ENCODE measurements at places on chromosomes 12 and 14.

GRCh38 chr12:49949866-49950265, 671 bp upstream of the AQP2 start:
- peaks cover 23% of the 10 kb centered on the region for H3K27me3 ChIP-seq
- H3K27ac ChIP-seq, result no peak overlapping the region
- DNase-seq, result no peak
- H3K4me1 ChIP-seq, result peaks cover 14% of the 10 kb centered on the region
- no peak overlapping the region for H3K4me3 ChIP-seq

- H3K4me3 ChIP-seq, result no peak overlapping the region
- DNase-seq, result no peak
- H3K36me3 ChIP-seq, result no peaks in the 10 kb centered on the region
- H3K27me3 ChIP-seq, result peaks cover 24% of the 10 kb centered on the region
- H3K27ac ChIP-seq, result no peak overlapping the region
Observed at GRCh38 chr14:65966188-65966587, 520.0 kb upstream of the CCDC196 start.

DNA sequence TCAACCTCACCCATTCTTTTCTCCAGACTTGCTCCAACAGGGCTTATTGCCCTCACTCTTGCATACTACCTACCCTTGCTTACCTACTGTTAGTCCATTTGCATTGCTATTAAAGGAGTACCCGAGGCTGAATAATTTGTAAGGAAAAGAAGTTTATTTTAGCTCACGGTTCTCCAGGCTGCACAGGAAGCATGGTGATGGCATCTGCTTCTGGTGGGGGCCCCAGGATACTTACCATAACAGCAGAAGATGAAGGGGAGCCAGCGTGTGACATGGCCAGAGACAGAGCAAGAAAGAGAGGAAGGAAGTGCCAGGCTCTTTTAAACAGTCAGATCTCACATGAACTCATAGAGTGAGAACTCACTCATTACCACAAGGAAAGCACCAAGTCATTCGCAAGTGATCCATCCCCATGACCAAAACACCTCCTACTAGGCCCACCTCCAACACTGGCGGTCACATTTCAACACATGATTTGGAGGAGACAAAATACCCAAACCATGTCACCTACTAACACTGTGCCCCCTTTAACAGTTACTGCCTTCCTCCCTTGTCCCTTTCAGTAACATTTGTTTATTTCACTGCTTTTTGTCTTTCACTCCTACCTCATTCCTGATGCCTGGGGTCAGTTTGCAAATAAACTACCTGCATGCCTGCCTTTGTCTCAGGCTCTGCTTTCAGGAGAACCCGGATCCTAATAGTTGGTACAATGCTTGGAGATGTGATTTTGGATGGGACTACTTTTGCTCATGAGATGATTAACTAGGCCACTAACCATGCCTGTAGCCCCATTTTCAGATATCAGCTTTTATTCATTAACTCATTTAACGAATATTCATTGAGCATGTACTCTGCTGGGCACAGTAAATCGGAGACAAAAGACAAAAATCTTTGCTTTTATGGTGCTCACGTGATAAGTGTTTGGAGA, 41.6 kb upstream of the CSRP2 start:
- H3K4me3 ChIP-seq, result no peak overlapping the region
- no peaks in the 10 kb centered on the region for H3K36me3 ChIP-seq
- peaks cover 12% of the 10 kb centered on the region for H3K27me3 ChIP-seq

GRCh38 chr14:85644211-85644610, 114.3 kb downstream of the FLRT2 start:
- H3K36me3 ChIP-seq, result no peaks in the 10 kb centered on the region
- H3K4me3 ChIP-seq, result no peak overlapping the region
- no peaks in the 10 kb centered on the region for H3K4me1 ChIP-seq
- no peak overlapping the region for H3K27ac ChIP-seq
- DNase-seq, result no peak

GRCh38 chr12:21913823-21914222, 27.4 kb downstream of the ABCC9 start:
- no peaks in the 10 kb centered on the region for H3K27me3 ChIP-seq
- no peak for DNase-seq
- no peaks in the 10 kb centered on the region for H3K4me1 ChIP-seq
- H3K4me3 ChIP-seq, result no peak overlapping the region
- H3K27ac ChIP-seq, result no peak overlapping the region

DNA sequence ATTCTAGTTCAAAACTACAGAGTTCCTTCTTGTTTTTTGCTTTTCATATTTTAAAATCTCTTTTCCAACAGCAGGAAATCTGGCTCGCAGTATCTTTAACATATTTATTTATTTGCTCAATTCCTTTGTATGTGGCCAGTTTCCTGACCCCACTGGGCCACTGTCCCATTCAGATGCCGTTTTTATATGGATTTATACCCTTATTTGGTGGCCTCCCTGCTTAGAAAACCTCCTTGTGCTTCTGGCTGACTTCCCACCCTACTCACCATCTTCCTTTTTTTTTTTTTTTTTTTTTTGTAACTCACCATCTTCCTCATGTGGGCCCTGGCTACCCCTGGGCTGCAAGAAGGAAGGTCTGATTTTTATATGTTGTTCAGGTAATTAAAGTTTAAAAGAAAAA, 53.9 kb downstream of the TTLL5 start:
- peaks cover 3% of the 10 kb centered on the region for H3K4me1 ChIP-seq
- DNase-seq, result no peak
- H3K27ac ChIP-seq, result no peak overlapping the region
- peaks cover 14% of the 10 kb centered on the region for H3K36me3 ChIP-seq

DNA sequence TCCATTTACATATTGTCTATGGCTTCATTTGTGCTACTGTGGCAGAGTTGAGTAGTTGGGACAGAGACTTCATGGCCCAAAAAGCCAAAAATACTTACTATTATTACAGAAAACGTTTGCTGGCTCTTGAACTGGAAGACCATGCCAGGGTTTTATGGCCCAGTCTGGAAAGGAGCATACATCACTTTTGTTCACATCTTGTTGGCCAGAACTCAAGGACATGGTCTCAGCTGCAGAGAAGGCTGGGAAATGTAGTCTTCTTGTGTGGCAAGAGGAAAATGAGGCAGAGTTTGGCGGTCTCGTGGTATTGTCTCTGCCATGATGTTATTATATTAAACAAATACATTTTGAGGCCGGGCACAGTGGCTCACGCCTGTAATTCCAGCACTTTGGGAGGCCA, 509.6 kb downstream of the MED13L start:
- no peak overlapping the region for H3K27ac ChIP-seq
- H3K4me3 ChIP-seq, result no peak overlapping the region
- H3K36me3 ChIP-seq, result no peaks in the 10 kb centered on the region
- no peaks in the 10 kb centered on the region for H3K27me3 ChIP-seq

- no peak for DNase-seq
- H3K27me3 ChIP-seq, result no peaks in the 10 kb centered on the region
- peaks cover 18% of the 10 kb centered on the region for H3K4me1 ChIP-seq
- no peak overlapping the region for H3K4me3 ChIP-seq
Observed at GRCh38 chr14:63616015-63616414, 25.7 kb downstream of the WDR89 start.

Data from activated CD4-positive, alpha-beta T cell treated with anti-CD3 and anti-CD28 coated beads, Interleukin-2, amount 10 ng/mL, durations not matched to agents 7 days and 5 days (primary cell).